ENCODE measurements at places on chromosomes 3 and 15. TPM values are rescaled to one million over a fixed set of nuclear protein-coding genes. Genes with fewer than 3 reads are reported as not detected.
A peak's percentile ranks its signal among the peaks of the same experiment; 100 is the strongest.

DNA sequence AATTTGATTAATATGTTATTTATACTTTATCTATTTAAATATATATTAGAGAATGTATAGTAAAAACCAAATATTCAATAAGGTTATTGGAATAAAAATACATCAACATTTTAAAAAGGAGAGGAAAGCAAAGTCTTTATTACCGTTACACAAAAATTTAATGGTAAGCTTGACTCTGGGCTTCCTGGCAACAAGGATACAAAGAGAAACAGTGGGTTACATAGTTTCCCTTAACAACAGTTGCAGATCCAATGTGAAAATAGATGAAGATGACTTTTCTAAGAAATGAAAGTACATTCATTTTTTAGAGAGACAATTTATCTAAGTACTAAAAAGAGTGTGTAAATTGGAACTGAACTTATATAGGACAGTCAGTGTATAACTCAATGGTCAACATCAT, 6.0 kb upstream of the PHLDB2 start:
- DNase-seq = no peak

GRCh38 chr15:40499931-40500330, 29.1 kb downstream of the CHST14 start:
- DNase-seq = no peak

- DNase-seq = no peak
These were observed 30.7 kb downstream of the C3orf38 start for GRCh38 chr3:88180398-88180999.

The SMCO1 gene
- total RNA-seq = not detected

- DNase-seq = no peak
These were observed 274.8 kb downstream of the BBX start for GRCh38 chr3:107797586-107797985.

The CHRNA5 gene
- total RNA-seq = 4.0 TPM

DNA sequence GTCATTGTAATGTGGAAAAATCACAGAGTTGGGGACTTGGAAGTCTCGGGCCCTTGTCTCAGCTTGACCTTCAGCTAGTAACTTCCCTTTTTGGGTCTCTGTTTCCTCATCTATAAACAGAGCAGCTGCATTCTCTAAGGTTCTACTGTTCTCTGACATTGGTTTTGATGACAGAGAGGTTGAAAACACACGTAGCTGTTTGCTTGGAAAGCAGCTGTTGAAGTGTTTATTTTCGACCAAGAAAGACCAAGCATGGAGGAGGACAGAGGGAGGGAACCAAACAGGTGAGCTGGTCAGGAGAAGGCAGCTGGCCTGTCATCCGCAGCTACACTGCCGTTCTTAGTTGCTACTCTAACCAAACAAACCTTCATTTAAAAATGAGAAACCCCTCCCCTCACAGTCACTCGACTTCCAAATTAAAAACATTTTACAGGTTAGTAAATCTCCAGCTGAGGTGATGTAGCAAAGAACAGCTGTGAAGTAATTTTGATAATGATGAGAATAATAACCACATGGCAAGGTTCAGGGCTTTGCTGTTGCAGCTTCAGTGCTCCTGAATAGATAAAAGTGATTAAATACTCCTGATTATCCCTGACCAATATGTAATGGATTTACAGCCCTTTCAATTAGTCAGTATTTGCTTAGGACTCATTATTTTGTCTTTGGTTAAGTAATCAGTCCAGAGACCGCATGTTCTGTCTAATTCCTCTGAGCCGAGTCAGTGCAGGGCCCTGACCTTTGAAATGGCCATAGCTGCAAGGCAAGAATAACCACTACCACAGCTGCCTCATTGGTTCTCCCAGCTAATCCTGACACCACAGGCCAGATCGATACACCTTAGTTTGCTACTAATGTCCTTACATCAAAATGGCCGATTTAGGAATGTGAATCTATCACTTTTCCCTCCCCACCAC, 65.3 kb downstream of the MEIS2 start:
- DNase-seq = no peak

The SLC2A2 gene
- total RNA-seq = not detected

DNA sequence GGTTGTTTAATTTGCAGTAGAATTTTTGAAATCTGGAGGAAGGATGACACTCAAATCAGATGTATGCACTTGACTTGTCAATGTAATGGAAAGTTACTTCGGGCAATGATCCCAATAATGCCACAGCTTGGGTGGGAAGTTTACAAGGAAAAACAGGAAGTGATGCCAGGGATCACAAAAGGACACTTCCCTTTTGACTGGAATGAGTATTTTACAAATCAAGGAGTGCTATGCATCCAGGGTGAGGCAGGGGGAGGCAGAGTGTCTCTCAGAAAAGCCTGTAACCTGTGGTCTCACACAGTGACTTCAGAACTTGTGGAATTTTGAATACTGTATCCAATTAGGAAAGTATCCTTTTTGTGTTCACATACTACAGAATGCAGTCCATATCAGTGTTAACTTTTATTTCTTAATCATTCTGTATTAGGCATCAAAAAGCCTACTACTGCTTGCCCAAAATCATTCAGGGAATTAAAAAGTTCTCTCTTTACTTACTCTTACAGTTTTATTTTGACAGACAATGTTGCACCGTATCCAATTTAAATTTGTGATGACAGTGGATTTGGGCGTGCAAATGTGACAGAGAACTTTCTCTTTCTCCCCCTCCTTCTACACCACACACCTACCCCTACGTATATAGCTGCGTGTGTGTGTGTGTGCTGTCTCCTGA, 445.1 kb downstream of the MECOM start:
- DNase-seq = peak; percentile 45

The ATP2B2 gene
- total RNA-seq = not detected

DNA sequence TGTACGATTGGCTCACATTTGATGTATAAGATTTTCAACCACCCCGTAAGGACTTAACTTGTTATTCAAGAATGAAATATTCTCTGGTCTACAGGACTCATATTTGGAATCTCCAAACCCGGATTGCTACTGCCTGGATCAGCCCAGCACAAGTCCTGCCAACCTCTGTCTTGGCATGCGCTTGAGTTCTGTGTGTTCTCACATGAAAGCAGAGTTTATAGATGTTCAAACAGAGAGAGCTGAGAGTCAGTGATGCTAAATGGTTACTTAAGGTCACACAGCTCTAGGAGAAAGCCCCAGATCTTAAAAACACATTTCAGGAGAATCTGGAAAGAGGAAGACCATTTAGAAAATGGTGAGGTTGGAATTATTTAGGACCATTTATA, 268.0 kb upstream of the TBL1XR1 start:
- peak; percentile 56 for DNase-seq

DNA sequence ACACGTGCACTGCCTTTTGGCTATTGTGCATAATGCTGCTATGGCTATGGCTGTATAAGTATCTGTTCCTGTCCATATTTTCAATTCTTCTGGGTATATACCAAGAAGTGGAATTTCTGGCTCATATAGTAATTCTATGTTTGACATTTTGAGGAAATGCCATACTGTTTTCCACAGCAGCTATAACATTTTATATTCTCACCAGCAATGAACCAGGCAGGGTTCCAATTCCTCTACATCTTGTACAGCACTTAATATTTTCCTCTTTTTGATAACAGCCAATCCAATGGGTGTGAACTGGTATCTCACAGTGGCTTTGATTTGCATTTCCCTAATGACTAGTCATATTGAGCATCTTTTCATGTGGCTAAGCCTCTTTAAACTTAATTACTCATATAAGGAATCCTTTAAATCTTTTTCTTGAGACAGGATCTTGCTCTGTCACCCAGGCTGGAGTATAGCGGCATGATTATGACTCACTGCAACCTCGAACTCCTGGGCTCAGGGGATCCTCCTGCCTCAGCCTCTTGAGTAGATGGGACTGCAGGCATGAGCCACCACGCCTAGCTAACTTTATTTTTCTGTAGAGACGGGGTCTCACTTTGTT, 38.1 kb upstream of the IGDCC4 start:
- DNase-seq = no peak

DNA sequence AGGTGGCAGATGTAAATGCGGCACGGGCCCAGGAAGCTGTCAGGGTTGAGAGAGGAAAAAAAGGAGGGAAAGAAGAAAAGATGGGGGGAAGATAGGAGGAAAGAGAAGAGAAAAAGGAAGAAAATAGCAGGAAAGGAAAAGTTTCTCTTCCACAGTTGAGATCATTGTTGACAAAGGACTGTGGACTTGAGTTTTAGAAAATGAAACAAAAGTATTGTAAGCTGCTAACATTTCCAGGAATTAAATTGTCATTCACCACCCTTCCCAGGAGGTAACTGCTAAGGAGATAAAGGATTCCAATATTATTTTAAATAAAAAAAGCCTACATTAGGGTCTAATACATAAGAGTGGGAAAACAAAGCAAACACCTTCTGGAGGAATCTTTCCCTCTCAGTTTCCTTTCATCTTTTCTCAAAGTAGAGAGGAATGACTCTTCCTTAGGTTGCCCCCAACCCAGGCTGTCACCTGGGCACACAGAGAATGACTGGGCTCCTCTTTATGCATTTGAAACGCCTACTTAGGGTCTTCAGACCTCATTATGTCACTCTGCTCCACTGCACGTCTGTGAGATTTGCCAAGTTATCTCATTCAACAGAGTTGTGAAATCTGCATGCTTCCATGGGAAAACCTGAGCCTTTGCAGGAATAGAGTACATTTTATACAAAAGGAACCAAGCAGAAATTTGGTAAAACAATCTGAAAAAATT, 194.0 kb downstream of the TNIK start:
- DNase-seq = no peak

GRCh38 chr15:86247249-86247955, 167.7 kb downstream of the AGBL1 start:
- DNase-seq = no peak

- DNase-seq = no peak
These were observed 1.5 kb upstream of the CACNA2D3 start for GRCh38 chr3:54120657-54121413.

The FBXW12 gene
- 0.23 TPM for total RNA-seq

- no peak for DNase-seq
These were observed 19.6 kb downstream of the PLXND1 start for GRCh38 chr3:129586746-129587430.

GRCh38 chr15:33844186-33844585, 124.1 kb upstream of the CHRM5 start:
- DNase-seq = no peak

DNA sequence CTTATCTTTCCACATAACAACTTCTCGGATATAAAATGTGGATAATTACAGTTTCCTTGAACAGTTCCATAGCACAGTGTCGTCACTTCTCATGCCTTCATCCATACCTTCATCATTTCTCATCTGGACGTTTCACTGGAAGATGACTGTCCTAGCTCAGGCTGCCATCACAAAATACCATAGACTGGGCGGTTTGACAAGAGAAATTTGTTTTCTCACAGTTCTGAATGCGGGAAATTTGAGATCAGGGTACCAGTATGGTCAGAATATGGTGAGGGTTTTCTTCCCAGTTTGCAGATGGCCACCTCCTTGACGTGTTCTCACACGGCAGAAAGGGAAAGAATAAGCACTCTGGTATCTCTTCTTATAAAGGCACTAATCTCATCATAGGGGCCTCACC, 42.8 kb downstream of the TMEM108 start:
- no peak for DNase-seq

- no peak for DNase-seq
These were observed 32.4 kb upstream of the MYO1E start for GRCh38 chr15:59405079-59405478.

The CCRL2 gene
- 6.3 TPM for total RNA-seq

The HHATL gene
- total RNA-seq = 0.73 TPM

The PP2D1 gene
- not detected for total RNA-seq

The XYLB gene
- 19.3 TPM for total RNA-seq

The SH2D7 gene
- not detected for total RNA-seq

GRCh38 chr15:37372064-37372463, 271.7 kb upstream of the MEIS2 start:
- no peak for DNase-seq

The DAPK2 gene
- total RNA-seq = 9.0 TPM

DNA sequence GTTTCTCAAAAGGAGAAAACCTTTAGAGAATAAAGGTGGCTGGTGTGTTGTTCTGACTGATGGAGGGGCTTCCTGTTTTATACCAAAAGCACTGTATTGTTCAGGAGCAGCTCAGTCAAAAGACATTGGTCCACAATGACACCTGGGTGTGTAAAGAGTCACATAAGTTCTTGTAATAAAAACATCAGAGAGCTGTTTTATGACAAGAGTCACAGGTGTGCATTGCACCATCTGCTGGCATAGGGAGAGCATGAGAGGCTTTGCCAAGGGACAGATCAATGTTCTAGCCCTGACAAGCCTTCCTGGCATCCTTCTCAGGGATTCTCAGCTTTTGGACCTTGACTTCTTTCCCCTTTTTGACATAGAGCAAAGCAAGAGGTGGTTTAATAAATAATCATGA, 20.4 kb downstream of the ARPP21 start:
- DNase-seq = no peak

GRCh38 chr3:72162649-72163184, 377.8 kb upstream of the PROK2 start:
- DNase-seq = no peak

The CXCR6 gene
- 3.1 TPM for total RNA-seq

All from ureter (tissue), 1 donor.